ENCODE measurements at places on chromosomes 16 and 17.

DNA sequence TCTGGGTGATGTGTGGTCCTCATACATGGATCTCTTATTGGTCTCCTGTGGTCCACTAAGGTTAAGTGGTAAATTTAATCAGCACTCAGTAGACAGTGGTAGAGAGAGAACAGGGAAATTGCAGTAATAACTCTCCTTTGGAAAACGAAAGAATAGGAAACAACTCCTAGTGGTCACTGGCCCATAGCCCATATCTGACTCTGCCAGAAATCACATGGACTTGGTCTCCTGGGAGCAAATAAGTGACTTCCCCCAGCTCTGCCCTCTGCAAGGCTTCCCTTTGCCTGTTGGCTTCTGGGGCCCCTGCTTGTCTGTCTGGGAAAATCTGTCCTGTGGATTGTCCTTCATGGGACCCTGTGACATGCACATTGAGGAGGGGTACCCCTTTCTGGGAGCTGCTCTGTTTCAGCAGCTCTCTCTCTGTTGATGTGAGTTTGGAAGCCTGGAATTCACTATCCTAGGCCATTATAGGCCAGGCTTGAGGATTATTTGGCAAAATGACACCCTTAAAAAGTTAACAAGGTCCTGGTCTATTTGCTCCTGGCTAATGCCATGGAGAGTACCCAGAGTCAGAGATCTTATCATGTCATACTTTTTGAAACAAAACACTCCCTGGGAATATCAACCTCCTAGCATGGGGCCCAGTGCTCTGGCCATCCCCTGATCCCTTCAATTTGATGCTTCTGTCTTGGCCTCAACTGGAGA is 58.0 kb upstream of the HNF1B start:
- DNase-seq: no peak

GRCh38 chr17:74992223-74992622 is 4.8 kb downstream of the CDR2L start:
- DNase-seq: no peak

GRCh38 chr17:47204722-47205418 is 4.3 kb upstream of the MYL4 start:
- DNase-seq: no peak

- peak; percentile 70 for DNase-seq
Measured at GRCh38 chr16:88619859-88620815, 18.2 kb upstream of the IL17C start.

DNA sequence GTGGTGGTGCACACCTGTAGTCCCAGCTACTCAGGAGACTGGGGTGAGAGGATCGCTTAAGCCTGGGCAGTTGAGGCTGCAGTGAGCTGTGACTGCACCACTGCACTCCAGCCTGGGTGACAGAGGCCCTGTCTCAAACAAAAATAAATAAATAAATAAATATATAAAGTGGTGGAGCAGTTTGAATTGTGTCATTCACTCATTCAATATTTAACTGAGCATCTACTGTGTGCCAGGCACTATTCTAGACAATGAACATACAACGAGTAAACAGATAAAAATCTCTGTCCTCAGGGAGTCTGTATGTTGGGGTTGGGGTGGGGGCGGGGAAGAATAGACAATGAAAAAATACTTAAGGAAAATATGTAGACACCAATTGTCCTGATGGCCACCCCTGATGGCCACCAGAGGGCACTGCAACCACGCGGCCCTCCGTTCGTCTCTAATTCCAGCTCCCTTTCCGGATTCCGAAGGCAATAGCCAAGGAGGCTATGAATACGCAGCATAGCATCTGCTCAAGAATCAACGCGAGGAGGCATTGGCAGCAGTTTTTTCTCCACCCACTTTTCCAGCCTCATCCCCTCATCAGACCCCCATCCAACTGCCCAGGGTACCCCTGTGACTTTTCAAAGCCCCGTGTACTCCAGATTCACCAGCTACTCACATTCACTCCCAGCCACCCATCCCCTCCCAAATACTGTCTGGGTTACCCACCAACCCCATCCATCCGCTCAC is 21.4 kb downstream of the QPRT start:
- peak; percentile 72 for DNase-seq

DNA sequence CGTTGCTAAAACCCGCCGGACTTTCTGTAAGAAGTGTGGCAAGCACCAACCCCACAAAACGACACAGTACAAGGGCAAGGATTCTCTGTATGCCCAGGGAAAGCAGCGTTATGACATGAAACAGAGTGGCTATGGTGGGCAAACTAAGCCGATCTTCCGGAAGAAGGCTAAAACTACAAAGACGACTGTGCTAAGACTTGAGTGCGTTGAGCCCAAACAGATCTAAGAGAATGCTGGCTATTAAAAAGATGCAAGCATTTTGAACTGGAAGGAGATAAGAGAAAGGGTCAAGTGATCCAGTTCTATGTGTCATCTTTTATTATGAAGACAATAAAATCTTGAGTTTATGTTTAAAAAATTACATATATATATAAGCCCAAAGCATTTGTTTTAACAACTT is 20.3 kb downstream of the HELZ start:
- DNase-seq: no peak

- DNase-seq: no peak
Measured at GRCh38 chr17:13518261-13519000, 83.3 kb downstream of the HS3ST3A1 start.

- no peak for DNase-seq
Measured at GRCh38 chr17:29911641-29912177, 18.3 kb downstream of the SSH2 start.

DNA sequence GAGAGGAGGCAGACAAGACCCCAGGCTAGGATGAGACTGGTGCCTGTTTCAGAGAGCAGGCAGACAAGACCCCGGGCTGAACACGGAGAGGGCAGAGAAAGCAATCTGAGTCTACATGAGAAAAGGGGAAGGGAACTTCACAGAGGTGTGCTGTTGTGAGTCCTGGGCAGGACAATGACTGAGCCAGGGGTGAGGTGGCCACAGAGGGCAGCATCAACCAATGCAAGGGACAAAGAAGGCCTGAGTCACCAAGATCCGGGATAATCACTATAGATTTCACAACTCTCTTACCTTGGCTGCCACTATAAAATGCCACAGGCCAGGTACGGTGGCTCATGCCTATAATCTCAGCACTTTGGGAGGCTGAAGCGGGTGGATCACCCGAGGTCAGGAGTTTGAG is 89.0 kb downstream of the SLC39A11 start:
- DNase-seq: no peak

- DNase-seq: no peak
Measured at GRCh38 chr17:57262557-57262956, 6.2 kb downstream of the MSI2 start.

DNA sequence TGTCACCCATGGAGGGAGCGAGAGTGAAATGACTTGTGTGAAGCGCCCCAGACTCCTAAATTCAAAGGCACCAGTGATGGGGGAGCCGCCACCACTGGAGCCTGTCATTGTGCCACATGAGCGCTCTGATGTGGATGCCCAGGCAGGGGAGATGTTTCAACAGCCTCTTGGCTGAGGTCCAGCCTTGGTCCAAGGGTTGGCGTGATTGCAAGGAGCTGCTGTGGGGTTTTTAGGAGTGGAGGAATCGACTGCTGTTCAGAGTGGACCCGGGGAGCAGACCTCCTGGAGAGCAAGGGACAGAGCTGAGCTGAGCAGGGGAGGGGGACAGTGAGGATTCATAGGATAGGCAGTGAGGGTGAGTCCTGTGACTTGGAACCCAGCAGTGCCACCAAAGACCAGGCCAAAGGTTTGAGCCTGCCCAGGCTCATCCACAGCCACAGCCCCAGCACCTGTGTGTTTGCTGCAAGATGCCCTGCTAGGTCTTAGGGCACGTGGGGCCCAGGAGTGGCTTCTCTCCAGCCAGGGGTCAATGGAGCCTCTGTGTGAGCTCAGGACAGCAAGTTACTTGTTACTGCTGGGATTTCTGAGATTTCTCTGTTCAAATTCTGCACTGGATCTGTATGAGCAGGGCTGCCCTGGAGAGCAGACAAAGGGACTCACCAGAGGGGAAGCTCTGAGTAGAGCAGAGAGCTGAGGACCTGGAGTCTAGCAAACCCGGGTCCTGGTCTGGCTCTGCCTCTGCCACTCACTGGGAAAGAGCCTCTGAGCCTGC is 20.3 kb downstream of the RHBDL3 start:
- DNase-seq: no peak

GRCh38 chr16:15950869-15951268 is 1.5 kb downstream of the ABCC1 start:
- DNase-seq: no peak

DNA sequence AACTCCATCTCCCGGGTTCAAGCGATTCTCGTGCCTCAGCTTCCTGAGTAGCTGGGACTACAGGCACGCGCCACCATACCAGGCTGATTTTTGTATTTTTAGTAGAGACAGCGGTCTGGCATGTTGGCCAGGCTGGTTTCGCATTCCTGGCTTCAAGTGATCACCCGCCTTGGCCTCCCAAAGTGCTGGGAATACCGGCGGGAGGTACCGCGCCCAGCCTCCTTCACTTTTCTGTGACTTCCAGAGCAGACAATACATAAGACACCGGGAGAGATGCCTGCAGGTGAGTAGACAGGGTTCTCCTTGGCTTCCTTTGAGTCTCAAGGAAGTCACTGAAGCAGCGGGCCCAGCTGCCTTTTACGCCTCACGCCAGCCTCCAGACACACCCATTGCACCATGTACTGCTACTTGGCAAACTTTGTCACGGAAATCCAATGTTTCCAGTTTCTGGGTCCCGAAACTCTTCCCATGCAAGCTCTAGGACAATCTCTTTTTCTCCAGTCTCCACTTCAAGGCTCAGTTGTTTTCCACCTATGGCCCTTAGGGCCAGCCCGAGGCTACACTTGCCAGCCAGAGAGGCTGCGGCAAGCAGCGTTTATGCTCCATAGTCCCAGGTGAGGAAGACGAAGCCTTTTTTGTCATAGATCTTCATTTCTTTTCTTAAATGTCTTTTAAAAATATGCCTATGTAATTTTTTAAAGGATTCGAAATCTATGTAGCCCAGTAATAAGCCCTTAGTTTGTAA is 886 bp upstream of the OR1F1 start:
- DNase-seq: no peak

GRCh38 chr16:24101431-24101830 is 154.7 kb upstream of the CACNG3 start:
- no peak for DNase-seq

- DNase-seq: no peak
Measured at GRCh38 chr16:66360624-66361324, 5.7 kb upstream of the CDH5 start.
